Hindlimb muscle (tissue), 1 donor: ENCODE measurements at places on chromosomes 11 and 22.

DNA sequence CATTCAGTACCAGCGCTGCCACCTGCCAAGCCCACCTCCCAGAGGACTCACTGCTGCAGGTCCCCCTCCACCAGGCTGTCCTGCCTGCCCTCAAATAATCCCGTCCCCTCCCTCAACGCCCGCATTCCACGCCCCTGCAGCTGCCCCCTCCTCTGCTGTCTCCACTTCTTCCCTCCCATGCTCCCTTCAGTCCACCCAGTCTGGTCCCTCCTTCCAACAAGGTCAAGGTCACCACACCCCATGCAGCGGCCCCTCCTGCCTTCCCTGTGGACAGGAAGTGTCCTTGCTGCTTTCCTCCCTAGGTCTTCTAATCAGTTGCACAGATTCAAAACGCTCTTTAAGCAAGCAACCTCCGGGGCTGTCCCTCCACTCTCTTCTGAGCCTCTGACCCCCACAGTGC, 12.1 kb downstream of the MACROD1 start:
- DNase-seq = no peak

DNA sequence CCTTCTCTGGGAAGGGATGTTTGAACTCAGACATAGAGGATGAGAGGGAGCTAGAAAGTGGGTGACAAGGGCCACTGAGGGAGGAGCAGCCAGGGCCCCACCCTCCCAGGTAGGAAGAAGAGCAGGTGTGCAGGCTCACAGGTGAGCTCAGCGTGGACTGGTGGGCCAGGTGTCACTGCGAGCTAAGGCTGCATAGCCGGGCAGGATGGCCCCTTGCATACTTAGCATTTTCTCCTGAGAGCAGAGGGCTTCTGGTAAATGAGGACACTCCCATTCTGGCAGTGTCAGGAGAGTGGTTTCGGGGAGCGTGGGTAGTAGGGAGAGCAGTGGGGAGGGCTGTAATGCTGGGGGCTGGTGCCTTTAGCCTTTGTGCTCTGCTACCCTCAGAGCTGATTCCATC, 843.4 kb downstream of the TBC1D22A start:
- no peak for DNase-seq

GRCh38 chr11:108569896-108570295, 23.7 kb downstream of the EXPH5 start:
- DNase-seq = no peak

DNA sequence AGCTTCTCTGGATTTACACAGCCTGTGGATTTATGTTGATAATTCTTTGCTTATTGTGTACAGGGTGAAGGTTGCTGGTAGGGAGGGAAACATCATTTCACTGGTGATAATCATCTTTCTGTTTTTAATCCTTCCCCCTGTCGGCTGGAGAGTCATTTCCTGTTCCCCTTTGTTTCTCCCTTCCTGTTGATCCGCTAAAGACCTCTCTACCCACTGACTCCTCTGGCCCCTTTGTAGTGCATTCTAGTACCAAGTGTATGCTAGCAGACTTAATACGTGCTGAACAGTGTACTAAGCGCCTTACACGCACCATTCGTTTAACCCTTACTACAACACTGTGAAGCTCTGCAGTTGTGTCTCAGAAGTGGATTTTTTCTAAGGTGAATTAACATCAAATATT, 19.0 kb upstream of the OR9Q1 start:
- no peak for DNase-seq
